Colonic mucosa (tissue), 4 donors: ENCODE measurements at places on chromosomes 16 and 17. TPM values are rescaled to one million over a fixed set of nuclear protein-coding genes. Genes with fewer than 3 reads are reported as not detected.

DNA sequence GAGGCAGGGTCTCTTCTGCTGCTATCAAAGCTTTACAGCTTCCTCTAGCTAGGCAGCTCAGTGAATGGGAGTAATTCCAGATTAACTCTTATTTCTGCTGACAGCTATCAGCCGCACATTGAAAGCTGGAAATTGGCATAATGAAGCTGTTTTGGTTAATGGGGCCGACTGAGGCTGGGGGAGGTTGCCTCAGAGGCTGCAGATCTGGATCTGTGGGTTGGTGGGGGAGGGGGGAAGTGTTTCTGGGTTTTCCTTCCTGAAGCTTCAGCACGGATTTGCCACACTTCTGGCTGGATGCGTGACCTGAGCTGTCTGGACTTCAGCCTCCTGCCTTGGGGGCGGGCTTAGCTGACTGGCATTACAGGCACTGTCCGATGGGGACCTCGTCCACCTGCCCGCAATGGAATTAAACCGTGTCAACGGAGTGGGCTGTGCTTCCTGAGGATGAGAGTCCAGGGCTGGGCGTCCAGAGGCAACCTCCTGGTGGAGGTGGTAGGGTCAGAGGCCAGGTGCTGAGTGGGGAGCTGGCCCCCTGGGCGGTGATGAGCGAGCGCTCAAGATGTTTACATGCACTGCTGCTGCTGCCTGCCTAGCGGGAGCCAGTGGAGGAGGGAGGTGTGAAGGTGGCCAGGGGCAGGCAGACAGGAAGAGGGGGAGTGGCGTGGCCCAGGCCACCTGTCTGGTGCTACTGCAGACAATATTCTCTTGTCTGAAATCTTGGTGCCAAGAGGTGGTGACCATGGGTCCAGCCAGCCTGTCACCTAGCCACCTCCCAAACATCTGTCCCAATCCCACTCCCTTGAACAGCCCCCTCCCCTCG, 6.7 kb upstream of the ABCC3 start:
- DNase-seq = peak; percentile 82

GRCh38 chr17:9427465-9428315, 147.9 kb downstream of the STX8 start:
- DNase-seq = no peak

Gene OTOP3
- not detected for total RNA-seq

GRCh38 chr16:47492428-47493377, 31.6 kb downstream of the PHKB start:
- DNase-seq = peak; percentile 58

Gene PYY
- 73.8 TPM for total RNA-seq

- no peak for DNase-seq
These were observed 446.9 kb downstream of the CA10 start for GRCh38 chr17:51711581-51711980.

DNA sequence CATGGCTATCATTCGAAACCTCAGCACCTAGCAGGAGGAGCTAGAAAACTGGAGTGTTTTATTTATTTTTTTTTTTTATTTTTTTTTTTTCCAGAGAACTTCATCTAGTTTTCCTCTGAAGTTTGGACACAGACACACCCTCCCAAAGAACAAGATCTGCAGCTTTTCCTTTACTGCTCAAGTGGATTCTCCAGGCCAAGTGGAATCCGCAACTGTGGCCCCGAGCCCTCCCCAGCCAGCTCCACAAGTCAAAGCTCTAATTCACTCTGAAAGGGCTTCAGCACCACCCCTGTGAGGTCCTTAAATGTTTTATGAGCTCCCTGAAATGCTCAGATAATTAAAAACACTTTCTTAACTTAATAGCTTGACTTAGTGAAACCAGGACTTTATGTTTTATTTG, 332.1 kb upstream of the DYNLRB2 start:
- no peak for DNase-seq

GRCh38 chr16:67987460-67988160, 7.3 kb upstream of the DPEP3 start:
- DNase-seq = no peak

DNA sequence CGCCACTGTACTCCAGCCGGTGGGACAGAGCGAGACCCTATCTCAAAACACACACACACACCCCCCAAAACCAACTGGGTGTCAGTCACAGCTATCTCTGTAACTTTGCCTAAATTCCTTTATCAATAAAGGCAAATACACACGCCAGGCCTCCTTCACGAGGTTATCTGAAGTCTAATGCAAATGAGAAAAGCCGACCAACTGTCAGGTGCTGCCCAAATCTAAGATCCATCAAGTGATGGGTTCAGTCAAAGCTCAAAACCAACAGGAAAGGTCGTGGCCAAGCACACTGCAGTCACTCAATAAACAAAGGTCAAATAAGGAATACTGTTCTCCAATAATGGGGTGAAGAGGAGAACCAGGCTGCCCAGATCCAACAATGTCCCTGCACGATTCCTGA, 1.1 kb downstream of the ANKFY1 start:
- no peak for DNase-seq

DNA sequence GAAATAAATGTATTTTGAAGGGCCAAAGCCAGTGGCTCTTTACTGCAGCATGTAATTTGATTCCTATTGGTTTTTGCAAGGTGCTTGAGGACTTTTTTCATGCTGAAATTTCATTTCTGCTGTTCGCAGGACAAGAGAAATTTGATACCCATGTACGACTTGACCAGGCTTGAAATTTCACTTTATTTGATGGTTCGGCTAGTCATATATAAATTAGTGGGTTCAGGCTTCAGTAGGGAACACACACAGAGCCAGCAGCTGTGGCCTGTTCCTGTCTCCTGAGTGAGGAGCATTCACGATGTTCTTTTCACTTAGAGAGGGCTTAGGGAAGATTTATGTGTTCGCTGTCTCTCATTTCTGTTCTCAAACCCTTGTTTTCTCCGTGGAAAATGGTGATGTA, 258.4 kb upstream of the CACNG5 start:
- no peak for DNase-seq

GRCh38 chr16:76335180-76335974, 58.2 kb downstream of the CNTNAP4 start:
- DNase-seq = no peak

Gene CMTM2
- total RNA-seq = not detected

DNA sequence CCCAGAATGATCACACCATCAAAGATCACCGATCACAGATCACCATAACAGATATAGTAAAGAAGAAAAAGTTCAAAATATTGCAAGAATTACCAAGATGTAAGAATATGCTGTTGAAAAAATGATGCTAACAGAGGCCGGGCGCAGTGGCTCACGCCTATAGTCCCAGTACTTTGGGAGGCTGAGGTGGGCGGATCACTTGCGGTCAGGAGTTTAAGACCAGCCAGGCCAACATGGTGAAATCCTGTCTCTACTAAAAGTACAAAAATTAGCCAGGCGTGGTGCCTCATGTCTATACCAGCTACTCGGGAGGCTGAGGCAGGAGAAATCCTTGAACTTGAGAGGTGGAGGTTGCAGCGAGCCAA, 53.2 kb downstream of the CPPED1 start:
- no peak for DNase-seq

Gene NPIPB13
- total RNA-seq = 1.6 TPM

GRCh38 chr16:4354512-4355409, 3.6 kb upstream of the PAM16 start:
- no peak for DNase-seq

- no peak for DNase-seq
These were observed 5.4 kb downstream of the MARCHF10 start for GRCh38 chr17:62802561-62803205.

Gene KIF2B
- total RNA-seq = not detected

DNA sequence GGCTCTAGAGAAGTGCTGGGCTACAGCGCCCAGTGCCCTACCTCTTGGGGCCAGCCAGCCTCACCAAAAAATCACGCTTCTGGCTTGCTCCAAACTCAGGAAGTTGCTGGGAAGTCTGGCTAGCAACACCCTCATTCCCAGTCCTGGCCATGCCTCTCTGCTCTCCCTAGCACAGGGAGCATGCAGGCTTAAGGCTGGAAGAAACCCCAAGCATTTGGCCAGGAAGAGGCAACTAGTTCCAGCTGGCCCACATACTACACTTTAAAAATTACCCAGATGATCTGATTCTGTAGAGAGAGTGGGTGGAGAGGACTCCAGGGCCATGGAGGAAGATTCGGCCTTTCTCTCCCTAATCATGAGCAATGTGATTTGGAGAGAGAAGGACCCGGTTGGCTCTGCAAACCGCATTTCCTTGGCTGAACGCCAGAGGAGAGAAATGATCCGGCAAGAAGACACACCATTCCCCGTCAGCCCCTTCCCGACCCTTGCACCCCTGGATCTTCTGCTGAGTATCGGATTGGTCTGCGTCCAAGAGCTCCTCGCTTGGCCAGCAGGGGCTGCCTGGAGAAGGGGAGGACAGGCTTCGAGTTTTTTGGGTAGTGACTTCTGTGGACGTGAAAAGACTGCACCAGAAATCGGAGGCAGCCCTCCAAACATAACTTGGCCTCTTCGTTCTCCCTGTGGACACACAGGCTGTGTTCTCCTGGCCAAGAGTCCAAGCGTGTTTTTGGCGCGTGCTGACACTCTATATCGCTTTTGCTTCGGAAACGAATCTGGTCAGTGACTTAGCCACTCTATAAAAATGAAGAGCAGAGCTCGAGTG, 406.3 kb downstream of the WWOX start:
- DNase-seq = peak; percentile 61

Gene PYCARD
- total RNA-seq = 118 TPM

DNA sequence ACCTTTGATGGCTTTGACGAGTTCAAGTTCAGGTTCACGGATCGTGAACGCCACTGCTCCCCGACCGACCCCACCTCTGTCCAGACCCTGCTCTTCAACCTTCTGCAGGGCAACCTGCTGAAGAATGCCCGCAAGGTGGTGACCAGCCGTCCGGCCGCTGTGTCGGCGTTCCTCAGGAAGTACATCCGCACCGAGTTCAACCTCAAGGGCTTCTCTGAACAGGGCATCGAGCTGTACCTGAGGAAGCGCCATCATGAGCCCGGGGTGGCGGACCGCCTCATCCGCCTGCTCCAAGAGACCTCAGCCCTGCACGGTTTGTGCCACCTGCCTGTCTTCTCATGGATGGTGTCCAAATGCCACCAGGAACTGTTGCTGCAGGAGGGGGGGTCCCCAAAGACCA, 17.6 kb downstream of the NOD2 start:
- no peak for DNase-seq

- no peak for DNase-seq
These were observed 7.5 kb downstream of the TOB1 start for GRCh38 chr17:50858486-50859225.
